ENCODE measurements at places on chromosomes 16 and 17. TPM values are rescaled to one million over a fixed set of nuclear protein-coding genes. Genes with fewer than 3 reads are reported as not detected.

Gene DPH1
- total RNA-seq: 46.0 TPM

Gene UTP4
- 15.7 TPM for total RNA-seq

DNA sequence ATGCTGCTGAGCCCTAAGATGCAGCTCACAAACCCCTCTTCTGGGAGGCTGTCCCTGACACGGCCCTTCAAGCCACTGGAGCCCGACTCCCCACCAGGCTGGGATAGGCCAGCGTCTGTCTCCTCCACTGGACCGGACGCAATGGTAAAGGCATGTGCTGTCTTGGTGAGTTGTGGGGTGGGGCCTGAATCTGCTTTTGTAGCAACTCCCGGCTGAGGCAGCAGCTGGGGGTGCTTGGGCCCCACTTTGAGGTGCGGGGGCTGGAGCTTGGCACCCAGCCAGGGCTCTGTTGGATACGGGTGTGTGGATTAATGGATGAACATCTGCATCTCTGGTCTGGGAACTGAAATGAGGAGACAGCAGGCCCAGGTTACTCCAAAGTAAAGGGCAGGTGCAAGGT is 3.5 kb upstream of the NLRC3 start:
- no peaks in the 10 kb centered on the region for H3K27me3 ChIP-seq
- no peak overlapping the region for H3K4me3 ChIP-seq
- H3K36me3 ChIP-seq: no peaks in the 10 kb centered on the region
- H3K27ac ChIP-seq: no peak overlapping the region

- no peaks in the 10 kb centered on the region for H3K36me3 ChIP-seq
- no peak for DNase-seq
- no peak overlapping the region for H3K4me3 ChIP-seq
- H3K27me3 ChIP-seq: no peaks in the 10 kb centered on the region
- no peak overlapping the region for H3K27ac ChIP-seq
Measured at GRCh38 chr17:3870871-3871306, 22.0 kb downstream of the CAMKK1 start.

DNA sequence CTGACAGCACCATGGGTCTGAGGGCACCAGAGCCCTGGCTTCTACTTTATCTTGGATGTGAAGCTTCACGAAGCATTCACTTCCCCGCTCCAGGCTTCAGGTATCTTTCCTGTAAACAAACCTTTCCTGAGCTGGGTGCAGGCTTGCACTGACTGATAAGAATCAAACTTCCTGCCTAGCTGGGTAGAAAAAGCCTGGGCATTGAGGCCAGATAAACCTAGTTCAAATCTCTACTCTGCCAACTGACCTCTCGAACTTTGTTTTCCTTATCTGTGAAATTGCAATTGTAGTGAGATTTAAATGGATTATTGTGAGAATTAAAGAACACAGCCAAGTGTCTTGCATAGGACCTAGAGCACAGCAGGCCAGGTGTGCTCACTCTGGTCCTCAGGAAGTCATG is 2.9 kb upstream of the TMEM208 start:
- H3K4me1 ChIP-seq: peaks cover 10% of the 10 kb centered on the region
- H3K36me3 ChIP-seq: no peaks in the 10 kb centered on the region
- H3K4me3 ChIP-seq: no peak overlapping the region
- H3K27ac ChIP-seq: no peak overlapping the region
- no peak for DNase-seq

GRCh38 chr17:58661499-58661898 is 30.3 kb downstream of the TEX14 start:
- DNase-seq: no peak
- no peak overlapping the region for H3K27ac ChIP-seq

DNA sequence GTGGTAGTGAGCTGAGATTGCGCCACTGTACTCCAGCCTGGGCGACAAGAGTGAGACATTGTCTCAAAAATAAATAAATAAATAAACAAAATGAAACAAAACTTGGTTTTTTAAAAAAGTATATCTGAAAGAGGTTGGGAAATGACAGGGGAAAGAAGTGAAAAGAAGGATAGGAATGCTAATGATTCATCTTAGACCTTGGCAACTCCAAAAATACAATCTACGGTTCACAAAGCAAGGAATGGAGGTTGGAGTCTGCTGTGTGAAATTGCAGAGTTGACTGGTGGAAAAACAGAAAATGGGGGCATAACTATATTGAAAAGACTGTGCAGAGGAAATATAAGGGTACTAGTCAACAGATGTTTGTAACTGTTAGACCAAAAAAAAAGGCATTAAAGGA is 40.0 kb upstream of the CD300E start:
- no peaks in the 10 kb centered on the region for H3K4me1 ChIP-seq
- H3K36me3 ChIP-seq: no peaks in the 10 kb centered on the region
- no peak for DNase-seq
- no peaks in the 10 kb centered on the region for H3K27me3 ChIP-seq
- no peak overlapping the region for H3K4me3 ChIP-seq

Gene YPEL3
- total RNA-seq: 12.7 TPM

DNA sequence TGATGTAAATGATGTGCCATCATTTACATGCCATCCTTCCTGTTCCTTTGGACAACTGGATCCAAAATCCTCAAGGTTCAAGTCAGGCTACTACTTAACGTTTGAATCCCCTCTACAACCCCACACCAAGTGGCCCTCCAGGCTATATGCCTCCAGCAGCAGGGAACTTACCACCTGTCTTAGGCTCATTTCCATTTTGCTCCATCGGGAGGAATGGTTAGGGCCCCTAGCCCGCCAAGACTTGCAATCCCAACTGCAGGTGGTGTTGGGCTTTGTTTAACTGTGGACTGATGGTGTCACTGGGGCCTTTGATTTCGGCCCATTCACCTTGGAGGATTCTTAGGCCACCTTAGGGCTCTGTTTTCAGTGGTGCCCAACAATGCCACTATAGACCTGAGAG is 9.7 kb downstream of the HNF1B start:
- H3K4me3 ChIP-seq: no peak overlapping the region
- no peak for DNase-seq
- H3K4me1 ChIP-seq: no peaks in the 10 kb centered on the region
- no peak overlapping the region for H3K27ac ChIP-seq

Gene TPSAB1
- total RNA-seq: 8.3 TPM

- H3K27ac ChIP-seq: no peak overlapping the region
- no peaks in the 10 kb centered on the region for H3K27me3 ChIP-seq
- H3K4me3 ChIP-seq: no peak overlapping the region
Measured at GRCh38 chr17:1898332-1898731, 68.5 kb downstream of the RPA1 start.

GRCh38 chr17:46212634-46213435 is 19.6 kb upstream of the KANSL1 start:
- peak; percentile 77 for DNase-seq
- H3K4me1 ChIP-seq: no peaks in the 10 kb centered on the region

Gene NHLRC4
- 6.4 TPM for total RNA-seq

DNA sequence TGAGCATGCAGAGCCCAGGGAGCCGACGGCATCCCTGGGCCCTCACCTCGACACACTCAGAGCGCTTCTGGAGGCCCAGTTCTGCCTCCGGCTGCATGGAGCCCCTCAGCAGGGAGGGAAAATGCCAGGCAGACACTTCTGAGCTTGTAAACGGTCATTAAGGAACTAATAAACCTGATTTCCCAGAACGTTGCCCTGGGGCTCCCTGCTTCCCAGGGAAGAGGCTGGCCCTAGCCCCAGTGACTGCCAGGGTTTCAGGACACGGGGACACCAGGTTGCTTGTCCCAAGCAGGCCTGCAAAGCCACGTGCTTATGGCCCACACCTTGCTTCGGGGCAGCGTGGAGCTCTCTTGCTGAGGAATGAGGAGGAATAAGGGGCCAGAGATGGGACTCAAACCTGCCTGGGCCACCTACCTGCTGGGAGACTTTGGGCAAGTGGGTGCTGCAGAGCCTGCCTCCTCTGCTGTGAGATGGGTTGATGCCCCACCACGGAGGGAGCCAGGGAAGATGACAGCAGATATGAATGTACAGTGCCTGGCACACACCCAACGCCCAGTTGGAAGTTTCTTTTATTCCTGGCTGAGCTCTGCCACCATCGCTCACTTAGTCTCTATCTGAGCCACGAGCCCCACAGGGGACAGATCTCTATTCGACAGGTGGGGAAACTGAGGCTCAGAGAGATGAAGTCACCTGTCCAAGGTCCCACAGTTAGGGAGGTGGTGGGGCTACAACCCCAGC is 5.4 kb downstream of the RHBDF2 start:
- no peaks in the 10 kb centered on the region for H3K27me3 ChIP-seq
- no peak overlapping the region for H3K4me3 ChIP-seq
- peaks cover 30% of the 10 kb centered on the region for H3K4me1 ChIP-seq
- H3K27ac ChIP-seq: no peak overlapping the region
- H3K36me3 ChIP-seq: no peaks in the 10 kb centered on the region

GRCh38 chr16:695355-696089 is 5.3 kb upstream of the WDR24 start:
- H3K4me1 ChIP-seq: peaks cover 9% of the 10 kb centered on the region
- no peak overlapping the region for H3K4me3 ChIP-seq
- H3K36me3 ChIP-seq: no peaks in the 10 kb centered on the region
- H3K27ac ChIP-seq: no peak overlapping the region
- no peak for DNase-seq

Gene ZNF319
- 16.1 TPM for total RNA-seq

DNA sequence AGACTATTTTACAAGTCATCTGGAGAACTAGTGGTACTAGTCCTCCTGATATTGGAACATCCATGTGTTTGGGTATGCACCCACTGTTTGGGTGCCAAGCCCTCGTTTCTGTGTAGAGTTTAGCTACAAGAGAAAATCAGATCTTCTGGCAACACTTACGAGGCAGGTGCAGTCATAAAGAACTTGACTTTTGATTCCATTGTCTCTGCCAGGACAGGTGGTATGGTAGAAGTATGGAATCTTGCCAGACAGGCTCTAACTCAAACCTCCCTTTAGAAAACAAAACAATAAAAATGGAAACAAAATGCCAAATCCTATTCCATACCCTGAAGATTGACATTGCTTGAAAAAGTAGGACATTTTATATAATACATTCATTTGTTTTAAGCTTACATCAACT is 16.0 kb downstream of the RNF43 start:
- no peak overlapping the region for H3K4me3 ChIP-seq
- no peaks in the 10 kb centered on the region for H3K4me1 ChIP-seq
- no peak for DNase-seq
- no peaks in the 10 kb centered on the region for H3K27me3 ChIP-seq
- no peaks in the 10 kb centered on the region for H3K36me3 ChIP-seq

Gene DPEP3
- total RNA-seq: not detected

DNA sequence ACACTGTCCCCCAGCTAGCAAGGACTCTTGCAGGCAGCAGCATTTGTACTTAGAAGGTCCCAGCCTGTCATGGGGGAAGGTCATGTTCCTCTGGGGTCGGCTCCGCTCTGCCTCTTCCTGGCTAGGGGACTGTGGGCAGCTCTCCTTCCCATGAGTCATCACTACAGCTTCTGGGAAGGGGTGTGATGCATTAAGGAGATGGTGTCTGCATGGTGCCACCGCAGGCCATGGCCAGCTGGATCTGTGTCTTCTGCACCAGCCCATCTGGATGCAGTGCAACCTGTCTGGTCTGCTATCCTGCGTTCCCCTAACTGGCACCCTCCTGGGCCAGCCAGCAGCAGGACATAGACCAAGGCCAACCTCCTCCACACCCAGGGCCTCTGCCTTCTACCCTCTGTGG is 6.3 kb downstream of the STARD3 start:
- no peak overlapping the region for H3K4me3 ChIP-seq
- peaks cover 10% of the 10 kb centered on the region for H3K4me1 ChIP-seq
- H3K27me3 ChIP-seq: no peaks in the 10 kb centered on the region
- no peaks in the 10 kb centered on the region for H3K36me3 ChIP-seq
- no peak for DNase-seq
- H3K27ac ChIP-seq: no peak overlapping the region

Gene UMOD
- total RNA-seq: not detected

DNA sequence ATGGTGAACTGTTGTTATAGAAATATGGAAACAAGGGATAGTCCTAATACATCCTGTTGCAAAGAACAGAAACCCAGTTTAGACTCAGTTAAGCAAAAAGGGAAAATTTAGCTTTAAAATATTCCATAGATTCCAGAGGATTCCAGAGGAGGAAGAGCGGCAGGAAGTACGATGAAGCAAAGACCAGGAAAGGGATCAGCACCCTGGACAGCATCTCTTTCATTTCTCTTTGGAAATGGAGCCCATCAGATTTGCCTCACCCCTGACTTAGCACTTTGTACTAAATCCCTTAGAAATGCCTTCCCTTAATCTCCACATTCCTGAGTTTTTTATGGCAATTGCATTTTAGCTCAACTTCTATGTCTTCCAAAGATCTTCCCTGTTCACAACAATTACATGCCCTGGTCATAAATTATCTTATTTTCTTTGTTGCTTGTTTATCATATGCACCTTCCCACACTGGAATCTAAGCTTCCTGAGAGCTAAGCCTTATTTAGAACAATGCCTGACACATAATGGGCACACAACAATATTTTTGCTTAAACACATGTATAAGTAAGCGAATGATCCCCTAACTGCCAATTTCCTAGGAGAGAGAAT is 150.0 kb upstream of the RBFOX1 start:
- no peaks in the 10 kb centered on the region for H3K36me3 ChIP-seq
- no peaks in the 10 kb centered on the region for H3K27me3 ChIP-seq
- no peaks in the 10 kb centered on the region for H3K4me1 ChIP-seq
- H3K27ac ChIP-seq: no peak overlapping the region

- H3K4me1 ChIP-seq: no peaks in the 10 kb centered on the region
- H3K27me3 ChIP-seq: no peaks in the 10 kb centered on the region
- no peak overlapping the region for H3K27ac ChIP-seq
- no peak for DNase-seq
- no peaks in the 10 kb centered on the region for H3K36me3 ChIP-seq
Measured at GRCh38 chr17:19659366-19660177, 11.0 kb downstream of the ALDH3A2 start.

Gene HSD3B7
- 8.0 TPM for total RNA-seq

GRCh38 chr16:89629827-89630610 is 16.6 kb downstream of the DPEP1 start:
- H3K36me3 ChIP-seq: no peaks in the 10 kb centered on the region
- H3K27ac ChIP-seq: no peak overlapping the region
- H3K4me1 ChIP-seq: no peaks in the 10 kb centered on the region

DNA sequence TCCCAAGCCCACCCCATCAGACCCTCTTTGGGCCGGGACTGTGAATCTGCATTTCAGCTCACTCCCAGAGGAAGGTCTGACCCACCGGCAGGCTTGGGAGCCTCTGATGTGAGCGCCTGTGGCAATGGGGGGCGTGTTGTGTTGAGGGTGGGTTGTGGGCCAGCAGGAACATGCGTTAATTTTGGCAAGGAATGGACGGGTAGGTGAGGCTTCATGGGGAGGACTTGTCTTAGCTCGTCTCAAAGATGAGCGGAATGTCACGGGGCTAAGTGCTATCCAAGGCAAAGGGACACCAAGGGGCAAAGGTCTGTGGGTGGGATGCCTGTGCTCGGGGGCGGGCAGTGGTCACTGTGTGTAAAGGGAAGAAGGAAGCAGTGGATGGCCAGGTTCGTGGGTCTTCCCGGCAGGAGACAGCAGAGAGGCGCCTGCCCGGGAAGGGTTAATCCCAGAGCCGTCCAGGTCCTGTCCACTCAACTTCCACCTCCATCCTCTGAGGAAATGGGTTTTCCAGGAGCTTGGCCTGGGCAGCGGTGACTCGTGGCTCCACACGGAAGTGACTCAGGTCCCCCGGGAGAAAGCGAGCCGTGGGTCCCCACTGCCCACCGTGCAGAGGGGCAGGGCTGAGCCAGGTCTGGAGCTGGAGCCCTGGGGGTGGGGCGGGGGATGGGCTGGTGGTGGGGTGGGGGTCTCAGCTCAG is 17.4 kb downstream of the ADGRG1 start:
- no peaks in the 10 kb centered on the region for H3K4me1 ChIP-seq
- H3K36me3 ChIP-seq: no peaks in the 10 kb centered on the region
- DNase-seq: no peak
- no peak overlapping the region for H3K27ac ChIP-seq
- no peaks in the 10 kb centered on the region for H3K27me3 ChIP-seq

Measured in ovary (tissue), 10 donors.